Mucosa of gallbladder (tissue), 1 donor: ENCODE measurements at places on chromosomes 2 and 18.
A peak's percentile ranks its signal among the peaks of the same experiment; 100 is the strongest.

DNA sequence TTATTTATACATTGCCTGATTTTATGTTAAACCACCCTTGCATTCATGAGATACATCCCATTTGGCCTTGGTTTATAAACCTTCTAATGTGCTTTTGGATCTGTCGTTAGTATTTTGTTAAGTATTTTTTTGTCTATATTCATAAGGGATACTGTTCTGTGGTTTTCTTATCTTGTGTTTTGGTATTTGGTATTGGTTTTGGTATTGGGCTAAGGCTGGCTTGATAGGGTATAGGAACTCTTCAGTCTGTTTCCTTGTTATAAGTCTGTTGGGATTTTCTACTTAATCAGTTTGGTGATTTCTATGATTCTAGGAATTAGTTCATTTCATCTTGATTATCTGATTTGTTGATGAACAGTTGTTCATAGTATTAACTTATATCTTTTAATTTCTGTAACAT is 49.2 kb downstream of the RELCH start:
- DNase-seq, result no peak

- DNase-seq, result no peak
Observed at GRCh38 chr18:25535495-25535894, 183.5 kb upstream of the ZNF521 start.

DNA sequence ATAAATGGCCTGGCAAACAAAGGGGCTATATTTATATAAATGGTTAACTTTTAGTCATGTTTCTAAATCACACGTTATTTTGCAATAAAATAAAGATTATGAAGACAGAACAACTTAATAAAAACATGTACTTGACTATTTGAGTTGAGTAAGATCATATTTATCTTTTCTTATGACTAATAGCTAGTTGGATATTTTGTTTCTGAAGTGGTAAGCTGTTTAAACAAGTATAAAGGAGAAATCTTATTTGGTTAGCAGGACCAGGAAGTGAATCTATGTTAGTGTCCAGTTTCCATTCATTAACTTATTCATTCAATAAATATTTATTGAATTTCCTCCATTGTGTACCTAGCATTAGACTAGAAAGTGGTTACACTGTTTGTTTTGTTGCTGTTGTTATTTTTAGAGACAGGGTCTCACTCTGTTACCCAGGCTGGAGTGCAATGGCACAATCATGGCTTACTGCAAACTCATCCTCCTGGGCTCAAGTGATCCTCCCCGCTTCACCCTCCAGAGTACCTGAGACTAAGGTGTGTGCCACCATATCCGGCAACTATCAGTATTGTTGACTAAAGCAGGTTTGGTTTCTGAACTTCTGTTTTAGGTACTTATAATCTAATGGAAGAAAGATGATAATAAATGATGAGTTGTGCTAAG is 312.6 kb downstream of the DPP10 start:
- no peak for DNase-seq

GRCh38 chr18:62992877-62993365 is 277.6 kb downstream of the PHLPP1 start:
- DNase-seq, result peak; percentile 10

- DNase-seq, result no peak
Observed at GRCh38 chr18:2027016-2027415, 544.3 kb downstream of the METTL4 start.

DNA sequence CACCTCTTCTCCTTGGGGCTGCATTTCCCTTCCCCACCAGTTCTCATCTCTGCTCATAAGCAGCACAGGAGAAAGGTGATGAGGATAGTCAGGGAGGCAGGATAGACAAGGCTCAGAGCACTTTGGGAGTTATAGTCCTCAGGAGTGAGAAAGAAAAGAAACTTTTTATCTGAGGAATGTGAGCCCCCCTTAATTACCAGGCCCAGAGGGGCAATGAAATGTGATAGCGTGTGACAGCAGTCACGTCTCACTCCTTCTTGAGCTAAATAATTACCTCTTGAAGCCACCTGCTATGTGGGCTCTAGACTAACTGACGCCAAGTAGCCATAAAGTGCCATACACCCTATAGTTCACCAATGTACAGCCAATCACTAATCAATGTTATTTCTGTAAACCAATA is 105.8 kb downstream of the SPP2 start:
- no peak for DNase-seq
